ENCODE measurements at places on chromosomes 4 and X.

DNA sequence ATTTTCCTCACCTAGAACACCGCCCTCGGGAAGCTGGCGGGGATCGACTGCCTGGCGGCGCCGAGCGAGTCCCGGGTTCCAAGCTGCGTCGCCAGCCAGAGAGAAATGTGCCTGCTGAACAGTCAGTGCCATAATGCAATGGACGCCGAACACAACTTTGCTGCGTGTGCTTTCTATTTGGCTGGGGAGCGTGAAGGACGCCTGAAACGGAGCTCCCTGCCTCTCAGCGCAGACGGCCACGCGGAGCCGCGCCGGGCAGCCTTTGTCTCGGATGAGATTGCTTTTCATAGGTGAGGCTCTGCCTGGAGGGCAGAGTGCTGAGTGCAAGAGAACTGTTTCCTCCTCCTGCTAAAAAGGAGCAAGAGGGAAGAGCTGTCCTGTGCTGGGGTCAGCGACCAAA, 107.7 kb upstream of the BCOR start:
- no peak for DNase-seq

DNA sequence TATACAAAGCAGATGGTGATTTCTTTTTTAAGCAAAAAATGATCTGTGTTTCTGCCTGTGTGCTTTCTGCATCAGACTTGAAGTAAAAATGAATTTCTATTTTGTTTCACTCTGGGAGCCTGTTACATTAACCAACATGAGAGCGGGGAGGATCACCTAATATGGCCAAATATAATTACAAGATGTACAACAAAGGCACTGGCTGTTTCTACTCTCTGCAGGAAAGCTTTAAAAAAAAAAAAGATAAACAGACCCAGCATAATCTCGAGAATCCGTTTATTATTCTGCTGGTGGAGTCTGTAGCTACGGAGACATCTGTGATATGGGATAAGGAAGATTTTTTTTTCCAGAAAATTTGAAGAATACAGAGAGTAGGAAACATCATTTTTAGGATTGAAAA, 103.6 kb downstream of the COMMD8 start:
- DNase-seq, result no peak

DNA sequence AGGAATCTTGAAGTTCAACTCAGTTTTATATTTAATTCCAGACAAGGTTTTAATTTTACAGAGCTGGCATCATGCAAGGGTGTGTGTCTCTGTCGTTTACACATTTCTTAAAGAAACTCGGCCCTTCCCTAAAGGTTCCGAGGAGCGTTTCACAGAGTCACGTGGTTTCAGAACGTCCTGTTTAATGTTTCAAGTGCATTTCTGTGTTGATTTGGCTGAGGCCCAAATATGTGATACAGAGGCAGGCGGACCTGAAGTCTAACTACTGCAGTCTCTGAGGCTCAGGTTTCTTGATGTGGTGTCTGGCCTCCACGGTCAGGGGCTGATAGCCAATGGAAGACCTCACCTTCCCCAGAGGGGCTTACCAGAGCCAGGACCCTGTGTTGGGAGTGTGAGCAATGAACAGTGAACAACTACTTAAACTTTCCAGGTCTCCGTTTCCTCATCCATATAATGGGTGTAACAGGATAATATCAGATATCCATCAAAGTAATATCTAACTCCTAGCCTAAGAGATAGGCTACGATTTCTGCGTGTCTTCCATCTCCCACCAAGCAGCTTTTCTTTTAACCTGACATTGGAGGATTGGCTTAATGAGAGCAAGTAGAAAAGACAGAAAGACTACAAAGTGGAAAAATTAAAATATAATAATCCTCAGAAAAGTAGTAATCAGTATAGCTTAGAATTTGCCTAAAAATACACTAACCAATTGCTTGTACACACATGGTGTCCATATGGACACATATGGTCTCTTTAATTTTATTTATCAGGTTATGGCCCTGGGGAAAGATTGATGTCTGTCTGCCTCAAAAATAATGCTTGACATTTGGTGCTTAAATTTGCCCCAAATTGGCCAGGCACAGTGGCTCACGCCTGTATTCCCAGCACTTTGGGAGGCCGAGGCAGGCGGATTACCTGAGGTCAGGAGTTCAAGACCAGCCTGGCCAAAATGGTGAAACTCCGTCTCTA, 50.0 kb upstream of the TRIM2 start:
- no peak for DNase-seq

DNA sequence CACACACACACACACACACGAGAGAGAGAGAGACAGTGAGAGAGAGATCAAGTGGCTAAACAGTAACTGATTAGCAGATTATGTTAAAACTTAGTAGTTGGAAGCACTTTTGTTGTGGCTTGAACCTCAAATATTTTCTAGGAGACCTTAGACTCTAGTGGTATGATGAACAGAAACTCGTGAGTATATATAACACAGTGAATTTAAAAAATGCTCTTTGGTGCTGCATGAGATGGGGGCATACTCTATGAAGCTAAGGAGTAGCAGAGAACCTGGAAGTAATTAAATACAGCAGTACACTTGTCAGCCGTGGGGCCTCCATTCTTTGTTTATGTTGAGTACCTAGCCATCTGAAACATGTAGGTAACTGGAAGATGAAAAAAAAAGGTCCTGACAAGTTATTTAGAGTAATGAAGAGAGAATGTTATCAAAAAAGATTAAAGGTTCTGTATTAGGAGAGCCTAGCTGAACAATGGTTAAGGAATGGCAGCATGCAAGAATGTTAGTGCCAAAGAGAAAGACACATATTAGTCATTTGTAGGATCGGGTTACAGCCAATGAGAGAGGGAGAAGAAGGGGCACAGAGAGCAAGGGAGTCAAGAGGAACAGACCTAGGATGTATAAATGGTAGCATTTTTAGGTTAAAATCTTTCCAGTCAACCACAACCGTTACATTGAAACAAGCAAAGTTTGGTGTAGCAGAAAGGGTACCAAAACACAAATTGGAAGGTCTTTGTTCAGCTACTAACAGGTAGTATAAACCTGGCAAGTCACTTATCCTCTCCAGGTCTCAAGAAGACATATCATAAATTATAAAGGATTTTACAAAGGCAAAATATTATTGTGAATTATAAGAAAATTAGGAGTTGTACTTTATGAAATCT, 316.7 kb upstream of the DIPK2B start:
- no peak for DNase-seq

DNA sequence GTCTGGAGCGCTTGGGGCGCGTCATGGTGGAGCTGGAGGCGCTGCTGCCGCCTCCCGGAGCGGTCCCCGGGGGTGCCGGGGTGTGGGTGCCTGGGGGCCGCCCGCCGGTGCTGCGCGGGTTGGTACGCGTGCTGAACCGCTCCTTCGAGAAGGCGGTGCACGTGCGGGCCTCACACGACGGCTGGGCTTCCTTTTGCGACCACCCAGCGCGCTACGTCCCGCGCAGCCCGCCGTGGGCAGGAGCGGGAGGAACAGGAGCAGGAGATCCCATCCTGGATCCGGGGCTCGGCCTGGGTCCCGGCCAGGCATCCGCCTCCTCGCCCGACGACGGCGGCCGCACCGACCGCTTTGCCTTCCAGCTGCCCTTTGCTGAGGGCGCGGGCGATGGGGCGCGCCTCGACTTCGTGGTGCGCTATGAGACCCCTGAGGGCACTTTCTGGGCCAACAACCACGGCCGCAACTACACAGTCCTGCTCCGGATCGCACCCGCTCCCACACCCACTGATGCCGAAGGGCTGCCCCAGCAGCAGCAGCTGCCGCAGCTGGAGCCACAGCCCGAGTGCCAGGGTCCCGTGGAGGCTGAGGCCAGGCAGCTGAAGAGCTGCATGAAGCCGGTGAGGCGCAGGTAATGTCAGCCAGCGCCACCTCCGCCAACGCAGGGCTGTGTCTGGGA, 792 bp downstream of the PPP1R3F start:
- peak; percentile 27 for DNase-seq

DNA sequence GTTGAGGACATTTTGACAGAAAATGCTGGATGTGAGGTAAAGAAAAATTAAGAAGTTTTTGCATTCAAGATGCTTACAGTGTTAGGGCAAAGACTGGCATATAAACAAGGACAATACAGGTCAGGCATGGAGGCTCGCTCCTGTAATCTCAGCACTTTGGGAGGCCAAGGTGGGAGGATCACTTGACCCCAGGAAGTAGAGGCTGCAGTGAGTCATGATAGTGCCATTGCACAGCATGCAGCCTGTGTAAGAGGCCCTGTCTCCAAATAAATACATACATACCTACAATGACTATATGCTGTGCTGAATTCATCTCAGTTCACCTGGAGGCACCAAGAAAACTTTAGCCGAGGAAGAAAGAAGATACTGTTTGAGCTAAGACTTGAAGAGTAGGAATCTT, 2.3 kb downstream of the MAGT1 start:
- DNase-seq, result no peak

DNA sequence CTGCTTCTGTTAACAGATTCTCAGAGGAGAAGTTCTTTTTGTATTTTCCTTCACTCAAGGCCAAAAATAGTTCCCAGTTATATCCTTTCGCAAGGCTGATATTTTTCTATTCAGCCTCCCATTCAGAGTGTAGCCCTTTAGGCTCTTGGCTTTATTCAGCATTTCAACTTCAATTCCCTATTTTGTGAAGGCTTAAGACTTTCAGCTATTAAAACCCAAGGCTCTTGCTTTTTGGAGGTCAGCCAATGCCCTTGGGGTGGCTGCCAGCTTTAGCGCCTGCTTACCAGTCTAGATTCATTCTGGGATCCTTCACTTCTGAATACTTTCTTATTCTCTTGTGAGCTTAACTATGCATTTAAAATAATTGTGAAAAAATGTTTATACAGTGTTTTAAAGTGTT, 57.3 kb upstream of the ADGRA3 start:
- DNase-seq, result no peak

- DNase-seq, result no peak
Measured at GRCh38 chr4:47012676-47013075, 18.7 kb upstream of the GABRB1 start.

DNA sequence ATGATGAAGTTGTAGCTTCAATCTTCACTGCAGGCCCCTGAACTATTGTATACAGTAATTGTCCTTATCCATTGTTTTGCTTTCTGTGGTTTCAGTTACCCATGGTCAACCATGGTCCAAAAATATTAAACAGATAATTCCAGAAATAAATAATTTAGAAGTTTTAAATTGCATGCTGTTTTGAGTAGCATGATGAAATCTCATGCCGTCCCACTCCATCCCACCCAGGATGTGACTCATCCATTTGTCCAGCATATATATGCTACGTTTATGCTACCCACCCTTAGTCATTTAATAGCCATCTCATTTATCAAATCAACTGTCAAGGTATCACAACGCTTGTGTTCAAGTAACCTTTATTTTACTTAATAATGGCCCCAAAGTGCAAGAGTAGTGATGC, 34.5 kb downstream of the IQCM start:
- DNase-seq, result no peak

- no peak for DNase-seq
Measured at GRCh38 chr4:3420606-3420955, 21.2 kb upstream of the HGFAC start.

DNA sequence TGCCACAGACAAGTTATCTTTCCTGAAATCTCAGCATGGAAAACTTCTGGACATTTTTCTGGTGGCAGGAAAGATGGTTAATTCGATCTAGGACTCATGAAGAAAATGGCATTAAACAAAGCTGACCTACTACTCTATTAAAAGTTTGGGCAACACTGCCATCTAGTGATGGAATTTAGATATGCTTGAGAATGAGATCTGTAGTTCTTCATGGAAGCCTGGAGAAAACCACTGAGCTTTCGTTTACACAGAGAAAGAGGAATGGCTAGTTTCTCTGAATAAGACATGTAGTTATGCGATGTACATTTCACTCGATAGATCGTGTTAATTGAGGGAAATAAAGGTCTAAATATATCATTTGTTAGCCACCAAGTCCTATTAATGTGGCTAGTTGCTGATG, 51.7 kb upstream of the CHRDL1 start:
- no peak for DNase-seq

DNA sequence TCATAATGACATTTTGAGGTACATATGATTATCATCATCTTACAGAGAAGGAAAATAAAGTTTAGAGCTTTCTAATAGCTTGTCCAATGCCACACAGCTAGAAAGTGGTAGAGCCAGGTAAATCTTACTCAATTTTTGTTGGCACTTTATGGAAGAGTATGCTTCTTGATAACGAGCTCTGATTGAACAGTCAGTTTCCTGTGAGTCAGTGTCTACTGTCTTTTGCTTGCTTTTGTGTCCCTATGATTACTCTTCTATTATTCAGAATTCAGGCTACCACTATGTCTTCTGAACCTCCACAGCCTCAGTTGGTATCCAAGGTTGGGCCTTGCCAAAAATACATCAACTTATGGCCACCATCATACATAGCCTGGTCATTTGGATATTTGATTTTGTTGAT, 2.6 kb downstream of the FAAH2 start:
- no peak for DNase-seq

DNA sequence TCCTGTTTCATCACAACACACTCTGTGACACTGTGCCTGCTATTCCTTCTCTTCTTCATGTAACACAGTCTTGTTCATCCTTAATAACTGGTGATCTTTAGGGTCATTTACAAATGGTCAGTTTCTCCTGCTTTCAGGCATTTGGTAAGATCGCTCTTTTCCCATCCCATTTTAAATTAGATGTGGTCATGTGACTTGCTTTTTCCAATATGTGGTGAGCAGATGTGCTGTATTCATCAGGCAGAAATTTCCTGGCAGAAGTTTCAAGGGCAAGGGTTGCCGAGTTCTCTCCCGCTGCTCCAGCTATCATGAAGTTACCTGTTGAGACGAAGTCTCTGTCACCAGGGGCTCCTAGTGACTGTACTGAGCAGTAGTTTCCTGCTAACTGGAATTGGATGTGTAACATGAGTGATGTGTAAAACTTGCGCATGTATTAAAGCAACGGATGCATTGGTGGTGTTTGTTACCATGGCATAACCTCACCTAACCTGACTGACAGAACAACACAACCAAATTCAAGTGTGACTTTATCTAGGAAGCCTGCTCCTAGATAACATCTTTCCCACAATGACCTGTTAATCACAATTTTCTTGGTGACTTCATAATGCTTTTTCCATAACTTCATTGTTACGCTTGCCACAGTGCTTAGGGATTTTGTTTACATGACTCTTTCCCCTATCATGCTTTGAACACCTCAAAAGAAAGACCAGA, 29.5 kb upstream of the BMPR1B start:
- no peak for DNase-seq

Data from CD8-positive, alpha-beta T cell (primary cell).